ENCODE measurements at places on chromosomes 5 and 9. TPM values are rescaled to one million over a fixed set of nuclear protein-coding genes. Genes with fewer than 3 reads are reported as not detected.

Gene CCL28
- 0.52 TPM for total RNA-seq

Gene GRIN3A
- 0.52 TPM for total RNA-seq

Gene OCLN
- 0.52 TPM for total RNA-seq

Gene ZNF462
- total RNA-seq, result 28.7 TPM

Gene CCL19
- total RNA-seq, result not detected

Gene ASPN
- 213 TPM for total RNA-seq

Gene AUH
- total RNA-seq, result 21.9 TPM

Gene NR2F1-AS1
- 5.2 TPM for total RNA-seq

Gene OR13D1
- not detected for total RNA-seq

Gene ARHGEF39
- total RNA-seq, result 0.52 TPM

Gene IFNA2
- not detected for total RNA-seq

Gene FAM163B
- not detected for total RNA-seq

Gene PPIC
- 13.6 TPM for total RNA-seq

Gene FBN2
- total RNA-seq, result 86.1 TPM

Gene WDR38
- not detected for total RNA-seq

Gene TOR2A
- total RNA-seq, result 2.6 TPM

Gene TMEM215
- total RNA-seq, result 0.52 TPM

Gene PCDHAC1
- 0.52 TPM for total RNA-seq

Gene SPATA9
- 1.0 TPM for total RNA-seq

Gene SAPCD2
- total RNA-seq, result 1.0 TPM

Gene SLC6A7
- not detected for total RNA-seq

Gene MOB3B
- 1.0 TPM for total RNA-seq

Gene SPINK5
- not detected for total RNA-seq

Gene CDH12
- total RNA-seq, result 1.6 TPM

Gene ANKRD34B
- under 0.01 TPM for total RNA-seq
